Osteocyte (in vitro differentiated cells): ENCODE measurements at places on chromosomes 6 and 20. TPM values are rescaled to one million over a fixed set of nuclear protein-coding genes. Genes with fewer than 3 reads are reported as not detected.

Gene RFX6
- not detected in 2 replicates for total RNA-seq

Gene OGFR
- total RNA-seq = 47.2 and 48.9 TPM in 2 replicates

Gene GMDS
- 30.7 and 30.9 TPM in 2 replicates for total RNA-seq

Gene HLA-DRA
- not detected in 2 replicates for total RNA-seq

- no peaks in the 10 kb centered on the region for H3K27me3 ChIP-seq
- peaks cover 15% of the 10 kb centered on the region for H3K4me1 ChIP-seq
- H3K27ac ChIP-seq = no peak overlapping the region
- peaks cover 6% of the 10 kb centered on the region for H3K36me3 ChIP-seq
- no peak for DNase-seq
These were observed 44.6 kb downstream of the PPARD start for GRCh38 chr6:35386989-35387388.

- no peak for DNase-seq
- peaks cover 1% of the 10 kb centered on the region for H3K36me3 ChIP-seq
- H3K27ac ChIP-seq = peak overlapping the region; percentile 98
- H3K4me1 ChIP-seq = peaks cover 52% of the 10 kb centered on the region
- H3K4me3 ChIP-seq = peak overlapping the region; percentile 99
These were observed 1.8 kb downstream of the PTPRK start for GRCh38 chr6:128518434-128519131.

DNA sequence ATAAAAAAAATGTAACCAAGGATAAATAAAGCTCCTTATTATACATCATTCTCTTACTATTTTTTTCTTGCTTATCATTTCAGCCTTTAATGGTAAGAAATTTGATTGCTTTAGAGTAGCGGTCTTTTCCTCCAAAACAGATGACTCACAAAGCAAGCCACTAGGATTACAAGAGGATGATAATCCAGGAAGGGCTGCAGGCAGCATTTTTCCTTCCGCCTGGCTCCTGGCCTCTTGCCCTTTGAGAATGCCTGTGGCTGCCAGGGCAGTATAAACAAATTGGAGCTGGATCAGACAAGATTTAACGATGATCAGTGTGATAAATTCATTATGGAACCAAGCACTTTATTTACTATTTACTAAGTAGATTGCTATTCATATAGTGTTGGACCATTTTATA is 9.7 kb upstream of the FBXL4 start:
- peaks cover 2% of the 10 kb centered on the region for H3K4me1 ChIP-seq
- no peak overlapping the region for H3K27ac ChIP-seq
- no peaks in the 10 kb centered on the region for H3K36me3 ChIP-seq
- H3K4me3 ChIP-seq = no peak overlapping the region

GRCh38 chr20:3669710-3670367 is 6.6 kb upstream of the GFRA4 start:
- no peak overlapping the region for H3K27ac ChIP-seq
- H3K36me3 ChIP-seq = no peaks in the 10 kb centered on the region
- H3K27me3 ChIP-seq = peaks cover 3% of the 10 kb centered on the region
- H3K4me1 ChIP-seq = peaks cover 10% of the 10 kb centered on the region
- H3K4me3 ChIP-seq = no peak overlapping the region
- no peak for DNase-seq

GRCh38 chr6:17033746-17034145 is 68.1 kb upstream of the STMND1 start:
- peaks cover 19% of the 10 kb centered on the region for H3K4me1 ChIP-seq
- no peaks in the 10 kb centered on the region for H3K36me3 ChIP-seq
- peak overlapping the region; percentile 88 for H3K27ac ChIP-seq
- H3K4me3 ChIP-seq = no peak overlapping the region
- no peaks in the 10 kb centered on the region for H3K27me3 ChIP-seq

DNA sequence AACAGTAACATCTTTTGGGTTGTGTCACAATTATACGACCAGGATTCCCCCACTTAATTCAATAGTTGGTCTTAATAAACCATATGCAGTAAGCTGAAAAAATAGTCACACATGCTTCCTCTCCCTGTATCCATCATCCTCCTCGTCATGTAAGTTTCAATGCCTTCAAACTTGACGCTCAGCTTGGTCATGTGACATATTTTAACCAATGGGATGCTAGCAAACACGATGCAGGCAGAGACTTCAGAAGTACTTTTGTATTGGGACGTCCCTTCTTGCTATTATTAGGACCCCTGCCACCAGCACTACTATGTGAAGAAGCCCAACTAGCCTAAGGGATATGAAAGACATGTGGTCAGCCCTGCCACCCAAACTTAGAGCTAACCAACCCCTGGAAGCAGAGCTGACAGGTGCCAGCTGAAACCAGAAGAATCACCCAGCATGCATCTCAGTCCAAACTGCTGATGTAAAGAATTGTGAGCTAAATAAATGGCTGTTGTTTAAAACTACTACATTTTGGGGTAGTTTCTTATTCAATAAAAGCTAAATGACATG is 49.3 kb downstream of the CGA start:
- no peak overlapping the region for H3K4me3 ChIP-seq
- H3K36me3 ChIP-seq = no peaks in the 10 kb centered on the region
- no peak for DNase-seq

DNA sequence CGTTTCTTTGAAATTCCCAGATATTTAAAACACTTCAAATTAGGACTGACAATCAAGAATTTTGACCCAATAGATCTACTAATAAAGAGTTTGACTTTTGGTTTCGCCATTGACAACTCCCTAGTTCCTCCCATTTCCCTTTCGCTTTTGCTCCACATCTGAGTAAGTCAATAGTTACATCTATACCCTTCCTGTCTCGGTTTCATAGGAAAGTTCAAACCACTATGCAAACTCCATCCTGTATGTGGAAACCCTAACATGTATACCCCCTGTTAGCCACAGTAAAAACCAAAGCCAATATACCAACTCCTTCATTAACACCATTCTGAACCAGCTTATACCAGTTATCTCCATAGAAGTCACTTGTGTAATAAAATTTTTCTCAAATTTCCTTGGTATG is 311.1 kb downstream of the MMUT start:
- peaks cover 4% of the 10 kb centered on the region for H3K36me3 ChIP-seq
- H3K4me3 ChIP-seq = no peak overlapping the region
- peak overlapping the region; percentile 45 for H3K27ac ChIP-seq
- no peak for DNase-seq

DNA sequence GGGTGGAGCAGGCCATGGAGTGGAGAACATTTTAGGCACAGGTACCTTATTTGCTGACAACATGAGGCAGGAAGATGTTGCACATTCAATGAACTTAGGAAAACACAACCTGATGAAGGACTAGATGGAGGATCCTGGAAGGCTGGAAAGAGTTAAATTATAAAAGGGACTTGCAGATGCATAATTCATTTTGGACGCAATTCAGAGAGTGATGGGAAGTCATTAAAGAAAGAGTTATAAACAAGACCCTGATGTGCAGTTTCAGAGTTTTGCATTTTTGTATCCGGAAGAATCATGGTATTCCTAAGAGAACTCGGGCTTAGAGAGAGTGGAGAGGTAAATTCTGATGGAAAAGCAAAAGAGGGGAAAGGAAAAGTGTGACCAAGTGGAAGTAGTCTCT is 104.5 kb downstream of the TSHZ2 start:
- H3K27me3 ChIP-seq = no peaks in the 10 kb centered on the region
- H3K36me3 ChIP-seq = no peaks in the 10 kb centered on the region
- no peak overlapping the region for H3K4me3 ChIP-seq
- no peak overlapping the region for H3K27ac ChIP-seq
- peaks cover 5% of the 10 kb centered on the region for H3K4me1 ChIP-seq

DNA sequence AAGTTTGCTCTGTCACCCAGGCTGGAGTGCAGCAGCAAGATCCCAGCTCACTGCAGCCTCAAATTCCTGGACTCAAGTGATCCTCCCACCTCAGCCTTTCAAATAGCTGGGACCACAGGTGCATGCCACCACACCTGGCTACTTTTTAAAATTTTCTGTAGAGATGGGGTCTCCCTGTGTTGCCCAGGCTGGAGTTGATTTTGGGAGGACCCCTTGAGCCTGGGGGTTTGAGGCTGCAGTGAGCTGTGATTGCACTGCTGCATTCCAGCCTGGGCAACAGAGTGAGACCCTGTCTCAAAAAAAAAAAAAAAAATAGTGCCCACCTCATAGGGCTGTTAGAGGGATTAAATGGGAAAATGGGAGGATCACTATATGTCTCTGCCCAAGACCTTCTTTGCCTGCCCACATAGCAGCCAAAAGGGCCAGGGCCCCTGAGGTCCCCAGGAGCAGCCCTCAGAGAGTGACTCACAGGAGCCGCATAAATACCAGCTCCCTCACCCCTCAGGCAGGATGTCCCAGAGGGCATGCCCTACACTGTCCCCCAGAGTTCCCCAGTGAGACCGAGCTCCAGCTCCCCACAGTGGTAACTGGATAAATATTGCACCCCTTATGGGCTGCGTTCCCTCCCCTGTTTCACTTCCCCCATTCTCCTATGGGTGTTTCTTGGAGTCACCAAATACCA is 11.7 kb upstream of the MDGA1 start:
- no peak for DNase-seq
- no peak overlapping the region for H3K4me3 ChIP-seq
- peaks cover 32% of the 10 kb centered on the region for H3K4me1 ChIP-seq

- H3K27ac ChIP-seq = no peak overlapping the region
- H3K27me3 ChIP-seq = no peaks in the 10 kb centered on the region
- H3K4me1 ChIP-seq = peaks cover 28% of the 10 kb centered on the region
- no peak overlapping the region for H3K4me3 ChIP-seq
These were observed 22.9 kb downstream of the DHX35 start for GRCh38 chr20:38985060-38985459.

- no peak overlapping the region for H3K27ac ChIP-seq
- no peak overlapping the region for H3K4me3 ChIP-seq
- no peak for DNase-seq
- H3K4me1 ChIP-seq = no peaks in the 10 kb centered on the region
- H3K27me3 ChIP-seq = no peaks in the 10 kb centered on the region
These were observed 33.3 kb downstream of the GFRA4 start for GRCh38 chr20:3629893-3630292.

- H3K4me3 ChIP-seq = no peak overlapping the region
- H3K27ac ChIP-seq = no peak overlapping the region
- DNase-seq = no peak
These were observed 99.4 kb downstream of the YTHDF1 start for GRCh38 chr20:63116412-63117106.

DNA sequence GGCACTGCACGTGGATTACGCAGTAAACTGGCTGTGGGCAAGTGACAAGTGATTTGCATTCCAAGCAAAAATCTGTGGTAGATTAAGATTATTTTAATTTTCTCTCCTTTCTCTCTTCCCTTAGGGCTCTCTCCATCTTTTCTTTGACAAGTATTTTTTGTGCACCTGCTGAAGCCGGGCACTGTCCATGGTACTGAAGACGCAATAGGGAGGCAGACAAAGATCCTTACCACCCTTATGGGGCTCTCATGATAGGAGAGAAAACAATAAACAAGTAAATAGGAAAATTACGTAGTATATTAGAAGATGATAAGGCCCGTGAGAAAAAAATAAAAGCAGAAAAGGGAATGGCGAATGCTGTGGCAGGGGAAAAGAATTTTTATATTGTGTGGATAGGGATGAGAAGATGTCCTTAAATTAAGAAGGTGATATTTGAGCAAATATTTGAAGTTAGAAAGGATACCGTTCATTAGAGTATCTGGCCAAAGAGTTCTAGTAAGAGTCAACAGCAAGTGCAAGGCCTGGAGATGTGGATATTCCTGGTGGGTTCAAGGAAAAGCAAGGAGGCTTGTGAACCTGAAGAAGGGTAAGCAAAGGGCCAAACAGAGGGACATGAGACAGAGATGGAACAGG is 146.0 kb downstream of the LAMP5 start:
- H3K4me1 ChIP-seq = no peaks in the 10 kb centered on the region
- no peaks in the 10 kb centered on the region for H3K27me3 ChIP-seq
- H3K4me3 ChIP-seq = no peak overlapping the region
- DNase-seq = no peak
- no peak overlapping the region for H3K27ac ChIP-seq

GRCh38 chr6:137491478-137491877 is 2.7 kb downstream of the OLIG3 start:
- H3K4me1 ChIP-seq = peaks cover 33% of the 10 kb centered on the region
- peaks cover 3% of the 10 kb centered on the region for H3K36me3 ChIP-seq
- no peak overlapping the region for H3K4me3 ChIP-seq
- H3K27me3 ChIP-seq = peaks cover 93% of the 10 kb centered on the region
